Jurkat, Clone E6-1 (cell line): ENCODE measurements at places on chromosomes 7 and 10.

- no peak for DNase-seq
Measured at GRCh38 chr10:8315619-8316021, 261.1 kb downstream of the GATA3 start.

DNA sequence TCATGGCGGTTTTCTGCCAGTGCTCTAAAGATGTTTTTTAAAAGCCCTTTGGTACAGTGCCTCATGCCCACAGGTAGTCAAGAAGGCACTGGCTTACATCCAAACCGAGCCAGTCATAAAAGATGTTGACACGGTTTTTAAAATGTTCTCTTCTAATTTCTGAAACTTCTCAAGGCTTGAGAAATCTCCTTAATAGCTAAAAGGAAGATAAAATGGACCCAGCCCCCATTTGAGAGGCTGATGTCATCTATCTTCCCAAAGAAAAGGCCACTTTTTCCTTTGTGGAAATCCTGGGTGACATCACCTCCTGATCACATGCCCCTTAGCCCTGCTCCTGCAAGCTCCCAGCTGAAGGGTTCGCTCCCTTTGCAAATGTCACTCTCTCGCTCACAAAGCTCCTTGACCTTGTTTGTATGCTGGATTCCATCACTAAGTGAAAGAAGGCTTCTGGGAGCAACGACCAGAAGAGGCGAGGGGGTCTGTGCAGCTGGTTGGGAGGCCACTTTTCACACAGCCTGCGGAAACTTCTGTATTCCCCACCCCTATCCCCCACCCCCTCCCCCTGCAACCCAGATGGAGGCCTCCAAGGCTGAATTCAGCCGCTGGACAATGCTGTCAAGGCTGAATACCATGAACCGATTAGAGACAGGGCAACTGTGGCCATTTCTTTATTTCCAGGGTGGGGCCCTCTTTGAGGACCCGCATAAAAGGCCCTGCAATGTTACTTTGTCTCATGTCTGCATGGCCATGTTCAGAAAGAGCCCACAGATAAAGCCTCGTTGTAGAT is 122.8 kb downstream of the CUBN start:
- no peak for DNase-seq

- DNase-seq: no peak
Measured at GRCh38 chr10:112026438-112026837, 157.1 kb downstream of the GPAM start.

- DNase-seq: no peak
Measured at GRCh38 chr10:126137562-126138221, 241.3 kb downstream of the FANK1 start.

DNA sequence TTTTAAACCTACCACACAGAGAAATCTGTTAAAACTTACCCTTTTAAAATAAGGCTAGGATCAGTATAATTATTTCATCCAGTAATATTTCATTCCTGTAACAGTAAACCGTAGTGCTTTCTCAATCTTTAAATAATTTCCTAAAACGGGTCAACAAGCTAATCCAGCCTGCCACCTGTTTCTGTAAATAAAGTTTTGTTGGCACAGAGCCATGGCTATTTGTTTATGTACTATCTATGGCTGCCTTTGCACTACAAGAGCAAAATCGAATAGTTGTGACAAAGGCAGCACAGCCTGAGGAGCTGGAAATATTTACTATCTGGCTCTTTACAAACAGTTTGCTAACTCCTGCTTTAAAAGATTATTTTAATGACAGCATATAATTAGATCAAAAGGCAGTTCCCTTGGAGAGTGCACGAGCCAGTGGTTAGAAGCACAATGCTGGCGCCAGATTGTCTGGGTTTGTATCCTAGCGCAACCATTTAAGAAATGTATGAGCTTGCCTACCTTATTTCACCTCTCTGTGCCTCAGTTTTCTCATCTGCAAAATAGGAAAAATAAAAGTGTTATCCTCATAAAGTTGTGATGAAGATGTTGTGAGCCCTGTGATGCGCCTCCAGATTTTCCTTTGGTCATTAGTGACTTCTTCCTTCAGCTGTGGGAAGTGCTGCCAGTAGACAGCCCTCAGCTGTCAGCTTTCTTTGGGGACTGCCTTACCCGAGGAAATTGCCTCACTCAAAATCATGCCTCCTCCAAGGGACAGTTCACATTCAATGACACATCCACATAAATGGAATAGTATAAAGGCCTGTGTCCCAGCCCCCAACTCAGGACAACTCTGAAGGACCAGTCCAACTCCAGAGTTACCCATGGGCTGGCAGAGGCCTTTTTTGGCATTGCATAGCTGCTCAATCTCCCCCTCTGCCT is 11.8 kb upstream of the MIOS start:
- DNase-seq: no peak

DNA sequence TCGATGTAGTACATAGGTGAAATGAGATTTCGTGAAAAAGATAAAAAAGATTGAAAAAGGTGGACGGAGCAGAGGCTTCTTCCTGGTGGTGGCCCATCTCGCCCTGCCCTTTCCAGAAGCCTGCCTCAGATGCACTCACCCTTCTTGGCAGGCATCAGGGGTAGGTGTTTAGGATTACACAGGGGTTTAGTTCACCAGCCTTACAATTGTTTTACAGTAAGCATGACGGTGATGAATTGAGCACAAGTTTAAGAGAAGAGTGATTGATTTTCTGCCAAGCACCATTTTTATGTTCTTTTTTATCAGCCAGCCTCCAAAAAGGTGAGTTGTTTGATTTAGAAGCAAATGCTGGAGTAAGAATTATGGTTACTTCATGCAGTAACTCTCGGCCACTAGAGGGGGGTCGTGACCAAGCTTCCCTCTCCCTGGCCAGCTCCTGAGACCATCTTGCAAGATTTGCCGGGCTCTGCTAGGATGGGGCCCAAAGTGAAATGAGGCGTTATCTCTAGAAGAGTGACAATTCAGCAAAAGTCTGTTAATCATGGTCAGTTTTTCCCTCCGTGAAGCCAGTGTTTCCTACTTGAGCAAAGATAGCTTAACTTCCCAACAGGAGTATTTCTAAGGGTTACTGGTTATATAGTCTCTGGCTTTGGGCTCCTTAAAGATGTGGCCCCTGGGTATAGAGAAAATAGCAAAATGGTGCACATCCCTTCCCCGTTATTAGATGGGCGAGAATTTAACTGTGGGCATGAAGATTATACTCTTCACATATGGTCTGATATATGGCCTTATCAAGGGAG is 228.8 kb downstream of the BMPER start:
- peak; percentile 28 for DNase-seq

- peak; percentile 72 for DNase-seq
Measured at GRCh38 chr7:48441848-48442492, 270.7 kb downstream of the ABCA13 start.
